ENCODE measurements at places on chromosomes 13 and 19.
A peak's percentile ranks its signal among the peaks of the same experiment; 100 is the strongest.

DNA sequence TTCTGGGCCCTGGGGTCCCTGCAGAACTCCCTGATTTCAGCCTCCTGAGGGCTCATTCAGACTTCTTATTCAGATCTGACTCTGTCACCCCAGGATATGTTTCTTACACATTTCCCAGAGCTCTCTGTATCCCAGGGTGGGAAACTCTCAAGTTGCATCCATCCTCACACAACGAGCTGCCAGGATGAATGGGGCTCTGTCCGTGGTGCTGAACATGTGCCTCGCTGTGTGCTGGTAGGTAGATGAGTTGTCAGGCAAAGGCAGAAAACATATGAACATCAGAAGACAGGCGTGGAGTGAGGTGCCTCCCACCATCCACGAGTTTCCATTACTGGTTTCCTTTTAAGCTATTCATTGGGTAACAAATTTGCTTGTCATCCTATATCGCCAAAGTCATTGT lies 11.4 kb upstream of the IGFL1 start:
- peak; percentile 36 for DNase-seq

DNA sequence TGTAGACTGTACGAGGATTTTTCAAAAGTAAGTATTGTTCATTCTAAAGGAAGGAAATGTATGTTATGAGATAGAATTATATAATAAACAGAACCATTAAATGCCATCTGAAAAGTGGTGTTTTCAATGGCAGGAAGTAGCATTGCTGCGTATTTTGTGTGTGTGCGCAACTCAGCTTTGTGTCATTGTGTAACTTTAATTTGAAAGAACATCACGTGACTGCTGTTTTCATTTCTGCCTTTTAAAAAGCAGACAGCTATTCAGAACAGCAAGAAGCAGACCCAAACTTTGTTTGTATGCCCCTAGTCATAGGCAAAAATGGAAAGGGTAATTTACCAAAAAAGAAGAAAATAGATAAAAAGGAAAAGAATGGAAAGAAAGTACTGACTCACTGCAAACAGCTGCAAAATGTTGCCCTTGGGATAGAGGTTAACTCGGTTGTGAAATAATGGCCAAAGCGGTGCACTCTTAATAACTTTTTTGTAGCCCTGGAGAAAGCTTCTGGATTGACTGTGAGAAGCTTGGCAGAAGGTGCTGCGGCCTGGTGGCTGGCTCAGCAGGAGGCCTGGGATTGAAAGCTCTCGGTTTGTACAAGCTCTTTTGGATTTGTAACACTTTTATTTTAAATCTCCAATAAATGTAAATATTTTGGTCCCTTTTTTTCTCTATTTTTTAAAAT lies 97.3 kb downstream of the GGACT start:
- DNase-seq: no peak

GRCh38 chr13:25602176-25602575 lies 230.4 kb downstream of the ATP8A2 start:
- no peak for DNase-seq

DNA sequence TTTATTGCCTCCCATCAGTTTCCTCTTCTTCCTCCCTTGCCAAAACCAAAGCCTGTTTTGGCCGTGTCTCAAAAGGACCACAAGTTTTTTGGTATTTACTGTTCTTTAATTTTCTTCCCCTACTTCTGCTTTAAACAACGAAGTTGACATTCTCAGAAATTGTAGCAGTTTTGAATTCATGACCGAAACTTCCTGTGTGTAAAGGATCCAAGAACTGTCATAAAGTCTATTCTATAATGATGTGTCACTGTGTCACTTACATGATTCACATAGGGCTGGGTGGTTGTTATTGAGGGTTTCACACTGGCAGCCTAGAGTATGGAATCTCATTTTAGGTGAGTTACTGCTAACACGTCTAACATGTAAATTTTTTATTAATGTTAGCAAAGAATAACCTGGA lies 741.0 kb upstream of the KLHL1 start:
- no peak for DNase-seq

GRCh38 chr13:112487127-112487517 lies 100.8 kb downstream of the TUBGCP3 start:
- DNase-seq: no peak

GRCh38 chr13:28495538-28496187 lies 735 bp upstream of the FLT1 start:
- DNase-seq: peak; percentile 6

GRCh38 chr13:96193728-96194310 lies 103.9 kb downstream of the HS6ST3 start:
- no peak for DNase-seq

- no peak for DNase-seq
These were observed 505 bp downstream of the ZSWIM4 start for GRCh38 chr19:13795595-13796300.

GRCh38 chr13:73698859-73699258 lies 435.3 kb downstream of the KLF12 start:
- DNase-seq: peak; percentile 22

GRCh38 chr19:57305056-57305455 lies 15.2 kb upstream of the ZNF543 start:
- no peak for DNase-seq

- peak; percentile 53 for DNase-seq
These were observed at the start of gene RGCC for GRCh38 chr13:41456768-41457588. RGCC (plus strand) TSS chr13:41457550; CDS start chr13:41457708, 158 bp downstream.

GRCh38 chr19:3096902-3097326 lies 2.8 kb downstream of the GNA11 start:
- DNase-seq: no peak

DNA sequence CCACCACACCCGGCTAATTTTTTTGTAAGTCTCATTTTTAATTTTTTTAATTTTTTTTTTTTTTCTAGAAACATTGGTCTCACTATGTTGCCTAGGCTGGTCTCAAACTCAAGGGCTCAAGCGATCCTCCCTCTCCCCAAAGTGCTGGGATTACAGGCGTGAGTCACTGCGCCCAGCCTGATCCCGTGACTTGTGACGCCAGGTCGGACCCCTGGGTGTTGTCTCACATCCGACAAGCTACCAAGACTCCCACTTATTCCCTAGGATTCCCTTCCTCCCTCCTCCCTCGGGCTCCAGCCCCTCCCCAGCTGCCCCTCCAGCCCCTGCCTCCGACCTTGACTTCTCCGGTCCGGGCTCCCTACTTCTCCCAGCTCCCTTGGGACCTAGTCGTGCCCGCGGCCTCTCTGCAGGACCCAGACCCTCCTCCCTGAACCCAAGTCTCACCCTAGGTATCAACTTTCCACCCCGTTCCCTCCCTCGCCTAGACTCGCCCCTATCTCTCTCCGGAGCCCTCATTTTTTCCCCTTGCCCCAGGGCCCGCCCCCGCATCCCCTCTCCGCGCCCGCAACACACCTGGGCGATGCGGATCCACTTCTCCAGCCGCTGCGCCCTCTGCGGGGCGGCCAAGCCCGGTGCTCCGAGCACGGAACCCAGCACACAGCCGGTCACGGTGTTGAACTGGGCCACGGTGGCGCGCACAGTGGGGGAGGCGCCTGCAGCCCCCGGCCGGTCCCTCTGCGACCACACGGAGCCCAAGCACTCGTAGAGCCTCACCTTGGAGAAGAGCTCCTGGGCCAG lies 13.1 kb downstream of the RGL3 start:
- DNase-seq: no peak

DNA sequence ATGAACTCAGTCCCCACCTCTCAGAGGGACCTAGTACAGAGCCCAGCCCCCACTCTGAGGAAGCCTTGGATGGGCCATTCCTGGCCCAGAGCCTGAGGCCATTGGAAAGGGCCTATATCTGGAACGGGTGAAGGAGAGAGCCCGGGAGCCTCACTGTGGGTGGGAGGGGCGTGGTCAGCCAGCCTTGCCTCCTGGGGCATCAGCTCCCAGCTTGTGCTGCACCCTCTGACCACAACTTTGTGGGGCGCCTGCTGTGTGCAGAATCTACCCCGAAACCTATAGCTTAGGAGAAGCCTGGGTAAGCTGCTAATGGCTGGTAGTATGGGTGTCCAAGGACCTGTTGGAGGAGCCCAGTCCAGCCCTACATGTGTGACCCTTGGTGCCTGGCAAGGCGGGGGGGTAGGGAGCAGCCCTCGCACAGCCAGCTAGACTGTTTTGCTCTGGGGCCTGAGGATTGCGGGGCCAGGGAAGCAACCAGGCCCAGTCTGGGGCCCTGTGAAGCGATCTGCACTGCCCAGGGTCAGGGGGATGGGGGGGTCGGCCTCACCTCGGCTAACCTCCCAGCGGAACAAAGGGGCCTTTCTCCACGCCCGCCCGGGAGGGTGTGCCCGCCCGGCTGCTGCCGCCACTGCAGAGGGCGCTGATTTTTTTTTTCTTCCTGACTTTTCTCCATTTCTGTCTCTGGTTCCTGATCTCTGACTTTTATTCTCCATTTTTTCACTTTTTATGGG lies 42.3 kb downstream of the LYL1 start:
- DNase-seq: no peak

All from fibroblast of skin of right biceps (primary cell).